ENCODE measurements at places on chromosomes 12 and 14. TPM values are rescaled to one million over a fixed set of nuclear protein-coding genes. Genes with fewer than 3 reads are reported as not detected.
A peak's percentile ranks its signal among the peaks of the same experiment; 100 is the strongest.

DNA sequence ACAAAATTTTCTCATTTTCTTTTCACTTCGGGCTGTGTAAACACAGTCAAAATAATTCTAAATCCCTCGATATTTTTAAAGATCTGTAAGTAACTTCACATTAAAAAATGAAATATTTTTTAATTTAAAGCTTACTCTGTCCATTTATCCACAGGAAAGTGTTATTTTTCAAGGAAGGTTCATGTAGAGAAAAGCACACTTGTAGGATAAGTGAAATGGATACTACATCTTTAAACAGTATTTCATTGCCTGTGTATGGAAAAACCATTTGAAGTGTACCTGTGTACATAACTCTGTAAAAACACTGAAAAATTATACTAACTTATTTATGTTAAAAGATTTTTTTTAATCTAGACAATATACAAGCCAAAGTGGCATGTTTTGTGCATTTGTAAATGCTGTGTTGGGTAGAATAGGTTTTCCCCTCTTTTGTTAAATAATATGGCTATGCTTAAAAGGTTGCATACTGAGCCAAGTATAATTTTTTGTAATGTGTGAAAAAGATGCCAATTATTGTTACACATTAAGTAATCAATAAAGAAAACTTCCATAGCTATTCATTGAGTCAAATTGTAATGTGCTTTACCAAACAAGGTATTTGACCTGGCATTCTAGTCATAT, 4.8 kb downstream of the CDKN1B start:
- DNase-seq = no peak

The CEBPE gene
- polyA plus RNA-seq = 0.14 TPM

DNA sequence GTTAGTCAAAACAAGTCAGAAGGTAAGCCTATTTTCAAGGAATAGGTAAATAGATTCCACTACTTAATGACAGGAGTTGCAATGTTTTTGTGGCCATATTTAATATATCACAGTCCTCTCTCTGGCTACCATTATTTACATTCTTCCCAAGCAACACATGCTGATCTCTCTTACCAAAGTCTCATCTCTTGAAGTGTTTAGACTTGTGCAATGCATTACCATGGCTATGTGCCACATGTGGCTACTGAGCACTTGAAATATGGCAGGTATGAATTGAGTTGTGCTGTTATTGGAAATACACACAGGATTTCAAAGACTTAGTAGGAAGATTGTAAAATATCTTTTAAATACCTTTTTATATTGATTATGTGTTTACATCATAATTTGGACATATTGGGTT, 262.4 kb upstream of the PDE3A start:
- DNase-seq = no peak

- DNase-seq = no peak
These were observed 80.0 kb downstream of the DRAM1 start for GRCh38 chr12:101957252-101957959.

GRCh38 chr12:126855768-126856167, 1411.2 kb upstream of the TMEM132C start:
- DNase-seq = no peak

The ANO4 gene
- polyA plus RNA-seq = not detected

The HOXC10 gene
- not detected for polyA plus RNA-seq

DNA sequence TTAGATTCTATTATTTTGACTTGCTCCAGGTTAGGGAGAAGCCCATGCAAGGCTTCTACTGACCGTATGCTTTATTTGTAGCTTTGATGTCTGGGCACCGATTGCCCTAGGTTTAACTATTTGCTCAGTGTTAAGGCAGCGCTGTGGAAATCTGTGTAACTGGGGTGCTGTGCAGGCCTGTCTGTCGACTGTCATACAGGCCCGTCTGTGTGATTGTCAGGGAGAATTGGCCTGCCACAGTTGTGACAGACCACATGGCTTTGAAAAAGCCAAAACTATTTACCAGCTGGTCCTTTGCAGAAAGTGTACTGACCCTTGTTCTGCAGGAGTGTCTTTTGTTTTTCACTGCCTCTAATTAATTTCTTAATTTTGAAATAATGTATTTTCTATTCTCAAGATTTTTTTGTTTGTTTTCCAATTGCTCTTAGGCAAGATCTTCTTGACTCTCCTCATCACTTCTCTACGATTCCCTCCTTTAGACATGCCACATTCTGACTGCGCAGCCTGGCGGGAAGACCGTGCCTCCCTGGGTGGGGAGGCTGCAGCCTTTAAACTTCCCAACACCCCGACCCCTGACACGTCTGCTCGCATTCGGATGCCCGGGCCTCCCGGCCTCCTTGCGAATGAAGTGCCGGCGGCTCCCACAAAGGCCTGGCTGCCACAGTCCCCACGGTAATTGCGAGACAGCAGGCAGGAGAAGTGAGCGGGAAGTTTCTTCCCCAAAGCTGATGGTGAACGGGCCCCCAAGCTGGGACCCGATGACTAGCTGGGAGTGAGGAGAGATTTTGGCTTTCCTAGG, 99.0 kb upstream of the EVL start:
- no peak for DNase-seq

DNA sequence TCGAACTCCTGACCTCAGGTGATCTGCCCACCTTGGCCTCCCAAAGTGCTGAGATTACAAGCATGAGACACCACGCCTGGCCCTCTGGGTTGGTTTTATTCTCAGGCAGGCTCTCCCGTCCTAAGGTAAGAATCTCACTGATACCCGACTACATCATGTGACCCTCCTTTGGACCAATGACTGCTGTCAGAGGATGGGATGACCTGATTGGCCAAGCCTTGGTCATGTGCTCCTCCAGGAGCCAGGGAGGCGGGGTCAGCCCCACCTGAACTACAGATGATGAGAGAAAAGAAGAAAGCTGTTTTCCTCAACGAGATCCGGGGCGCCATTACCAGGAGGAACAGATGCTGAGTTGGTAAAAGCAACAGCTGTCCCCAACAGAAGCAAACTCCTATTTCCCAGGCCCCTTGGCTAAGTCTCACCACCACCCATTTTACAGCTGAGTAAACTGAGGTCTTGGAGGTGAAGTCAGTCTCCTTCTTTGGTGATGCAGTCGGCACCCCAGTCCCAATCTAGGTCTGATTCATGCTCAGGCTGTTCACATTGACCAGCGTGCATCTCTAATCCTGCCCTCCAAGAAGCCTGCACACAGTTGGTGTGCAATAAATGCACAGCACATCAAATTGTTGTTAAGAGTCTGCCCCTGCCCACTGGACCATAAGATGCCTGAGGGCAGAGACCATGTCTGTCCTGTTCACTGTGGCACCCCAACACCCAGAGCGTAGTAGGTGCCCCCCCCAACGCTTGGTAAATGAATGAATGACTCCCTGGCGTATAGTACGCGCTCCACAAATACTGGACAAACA, 118.8 kb downstream of the SCARB1 start:
- DNase-seq = no peak

DNA sequence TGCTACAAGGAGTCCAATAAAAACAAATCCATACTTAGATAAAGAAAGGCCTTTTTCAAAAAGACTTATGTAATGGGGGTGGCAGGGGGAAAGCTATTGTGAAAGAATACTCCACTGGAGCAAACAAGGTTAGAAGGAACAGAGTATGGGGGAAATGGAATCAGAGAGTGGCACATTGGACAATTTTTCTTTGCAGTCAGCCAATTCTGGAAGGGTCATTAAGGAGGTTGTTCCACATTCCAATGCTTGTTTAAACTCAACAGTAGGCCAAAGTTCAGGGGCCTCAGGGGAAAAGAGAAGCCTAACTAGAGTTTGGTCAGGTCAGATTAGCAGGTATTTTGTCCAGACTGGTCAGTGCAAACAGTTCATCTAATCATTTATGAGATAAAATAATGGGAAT, 105.2 kb upstream of the RESF1 start:
- DNase-seq = no peak

- DNase-seq = no peak
These were observed 25.1 kb downstream of the CDK17 start for GRCh38 chr12:96375170-96375569.

DNA sequence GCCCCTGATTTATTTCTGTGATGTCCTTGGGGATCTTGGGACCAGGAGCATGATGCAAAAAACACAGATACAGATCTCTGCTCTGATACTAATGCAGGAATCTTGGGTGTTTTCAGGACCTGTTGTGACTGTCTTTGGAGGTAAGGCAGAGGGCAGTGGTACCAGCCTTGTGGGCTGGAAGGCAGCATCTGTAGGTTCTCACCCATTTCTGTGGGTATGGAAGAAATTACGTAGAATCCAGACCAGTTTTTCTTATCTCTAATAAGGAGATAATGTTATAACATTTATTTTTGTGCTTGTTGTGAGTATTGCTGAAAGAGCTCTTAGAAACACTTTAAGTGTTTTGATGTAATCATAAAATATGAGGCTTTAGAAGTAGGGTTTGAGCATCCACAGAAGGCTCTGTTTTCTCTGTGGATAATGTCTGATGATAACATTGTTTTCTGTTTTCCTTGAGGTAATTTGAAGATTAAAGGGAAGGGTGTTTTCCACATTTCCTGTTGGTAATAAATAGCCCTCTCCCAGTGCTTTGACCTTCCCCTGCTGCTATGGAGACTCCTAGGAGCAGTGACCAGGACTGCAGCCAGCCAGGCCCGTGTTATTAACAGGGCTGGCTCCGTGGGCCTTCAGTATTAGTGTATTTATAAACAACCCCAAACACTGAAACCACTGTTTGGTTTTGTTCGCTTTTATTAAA, 9.4 kb upstream of the DCP1B start:
- no peak for DNase-seq

The ANG gene
- polyA plus RNA-seq = 0.59 TPM

The OSGEP gene
- 34.2 TPM for polyA plus RNA-seq

DNA sequence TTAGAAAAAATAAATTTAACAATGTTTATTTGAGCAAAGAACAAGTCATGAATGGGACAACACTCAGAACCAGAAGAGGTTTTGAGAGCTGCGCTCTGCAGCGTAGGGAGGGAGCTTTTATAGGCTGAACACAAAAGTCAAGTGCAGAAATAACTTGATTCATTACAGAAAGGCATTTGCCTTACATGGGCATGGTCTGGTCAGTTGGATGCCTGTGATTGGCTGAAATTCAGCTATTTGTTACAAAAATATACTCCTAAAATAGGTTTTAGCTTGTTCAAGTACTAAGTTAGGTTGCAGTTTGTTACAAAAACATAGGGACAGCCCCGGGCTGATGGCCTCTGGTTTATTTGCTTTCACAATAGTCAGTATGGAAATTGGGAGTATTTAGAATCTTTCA, 118.0 kb downstream of the NUAK1 start:
- no peak for DNase-seq

GRCh38 chr12:82510386-82510785, 152.1 kb downstream of the METTL25 start:
- no peak for DNase-seq

- no peak for DNase-seq
These were observed 265.5 kb downstream of the CACNA1C start for GRCh38 chr12:2318286-2318685.

DNA sequence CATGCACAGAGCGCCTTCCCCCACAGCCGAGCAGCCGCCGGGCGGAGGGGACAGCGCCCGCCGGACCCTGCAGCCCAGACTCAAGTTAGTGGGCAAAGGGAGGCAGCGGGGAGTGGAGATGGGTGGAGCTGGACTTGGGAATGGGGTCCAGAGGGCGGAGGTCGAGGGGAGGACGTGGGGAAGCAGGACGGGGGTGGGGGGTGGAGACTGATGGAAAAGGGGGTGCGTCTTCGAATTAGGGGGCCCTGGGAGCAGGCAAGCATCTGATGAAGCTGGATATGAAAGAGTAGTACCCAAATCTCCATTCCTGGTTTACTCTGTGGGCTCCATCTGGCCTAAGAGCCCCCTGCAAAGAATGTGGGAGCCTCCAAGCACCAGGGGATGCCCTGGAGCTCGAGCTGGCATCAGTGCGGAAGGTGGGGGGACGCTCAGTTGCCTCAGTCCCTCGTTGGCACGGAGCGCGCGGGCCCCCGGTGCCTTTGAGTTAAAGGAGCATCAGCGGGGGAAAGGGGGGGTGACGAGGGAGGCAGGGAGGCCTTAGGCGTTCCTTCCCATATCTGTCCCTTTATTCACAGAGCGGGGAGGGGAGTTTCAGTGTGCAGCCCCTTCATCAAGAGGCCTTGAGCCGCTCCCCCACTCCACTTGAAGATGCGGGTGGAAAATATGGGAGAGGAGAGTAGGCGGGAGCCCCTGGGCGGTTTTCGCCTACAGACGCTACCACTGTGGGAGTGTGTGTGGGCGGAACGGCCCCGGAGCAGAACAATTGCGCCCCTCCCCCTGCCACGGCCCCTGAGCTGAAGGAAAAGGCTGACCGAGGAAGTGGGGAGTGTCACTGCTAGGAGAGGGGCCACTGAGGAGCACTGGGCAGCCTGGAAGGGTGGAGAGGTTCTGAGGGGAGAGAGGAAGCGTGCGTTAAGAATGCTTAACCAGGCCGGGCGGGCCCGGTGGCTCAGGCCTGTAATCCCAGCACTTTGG, 644 bp downstream of the NAB2 start:
- DNase-seq = peak; percentile 44

DNA sequence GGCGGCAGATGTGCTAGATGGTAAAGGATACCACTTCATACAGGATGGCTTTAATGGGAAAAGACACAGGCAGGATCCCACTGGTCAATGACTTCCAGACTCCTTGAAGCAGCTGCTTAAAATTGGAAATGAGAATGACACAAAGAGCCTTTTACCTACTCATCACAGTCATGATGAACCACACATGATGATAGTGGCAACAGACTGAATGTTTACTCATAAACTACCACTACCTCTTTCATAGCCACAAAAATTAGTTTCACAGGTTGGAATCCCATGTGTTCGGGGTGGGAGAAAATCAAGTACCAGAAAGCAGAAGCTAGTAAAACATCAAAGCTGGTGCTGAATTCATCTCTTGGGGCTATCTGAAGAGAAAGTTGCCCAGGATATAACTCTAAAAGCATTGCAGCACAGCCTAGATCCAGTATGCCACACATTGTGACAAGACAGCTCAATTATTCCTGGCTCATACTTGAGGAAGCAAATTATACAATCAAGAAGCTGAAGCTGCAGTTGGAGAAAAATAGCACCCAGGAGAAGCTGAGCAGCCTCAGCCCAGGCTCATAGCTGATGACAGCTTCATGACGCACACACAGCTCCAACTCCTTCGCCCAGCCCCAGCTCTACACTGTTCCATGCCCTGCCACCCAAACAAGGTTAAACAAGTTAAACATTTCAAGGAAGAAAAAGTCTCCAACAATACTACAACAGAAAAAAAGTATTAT, 29.0 kb upstream of the C12orf50 start:
- no peak for DNase-seq

GRCh38 chr12:37547611-37548010, 769.0 kb upstream of the ALG10B start:
- no peak for DNase-seq

- no peak for DNase-seq
These were observed 32.2 kb upstream of the BHLHE41 start for GRCh38 chr12:26157001-26157400.

GRCh38 chr12:49947593-49948226, 2.8 kb upstream of the AQP2 start:
- no peak for DNase-seq

The LPAR5 gene
- polyA plus RNA-seq = 6.6 TPM

The P2RX7 gene
- 6.2 TPM for polyA plus RNA-seq

GRCh38 chr12:1851151-1851701, 30.9 kb downstream of the LRTM2 start:
- DNase-seq = no peak

GRCh38 chr14:74562515-74563232, 49.4 kb downstream of the LTBP2 start:
- DNase-seq = no peak

The RND1 gene
- polyA plus RNA-seq = 0.23 TPM

The PHETA1 gene
- 0.65 TPM for polyA plus RNA-seq

GRCh38 chr12:124543590-124544310, 23.7 kb downstream of the NCOR2 start:
- no peak for DNase-seq

The FOXN4 gene
- not detected for polyA plus RNA-seq

Measured in CD4-positive, CD25-positive, alpha-beta regulatory T cell (primary cell).